ENCODE measurements at places on chromosomes 3 and 15.

GRCh38 chr3:55531321-55531720 lies 44.2 kb upstream of the WNT5A start:
- DNase-seq = no peak

- DNase-seq = no peak
Observed at GRCh38 chr3:101243285-101244211, 76.8 kb downstream of the IMPG2 start.

- no peak for DNase-seq
Observed at GRCh38 chr3:183307749-183308148, 54.7 kb downstream of the B3GNT5 start.

GRCh38 chr3:170083343-170083742 lies 45.5 kb downstream of the GPR160 start:
- no peak for DNase-seq

DNA sequence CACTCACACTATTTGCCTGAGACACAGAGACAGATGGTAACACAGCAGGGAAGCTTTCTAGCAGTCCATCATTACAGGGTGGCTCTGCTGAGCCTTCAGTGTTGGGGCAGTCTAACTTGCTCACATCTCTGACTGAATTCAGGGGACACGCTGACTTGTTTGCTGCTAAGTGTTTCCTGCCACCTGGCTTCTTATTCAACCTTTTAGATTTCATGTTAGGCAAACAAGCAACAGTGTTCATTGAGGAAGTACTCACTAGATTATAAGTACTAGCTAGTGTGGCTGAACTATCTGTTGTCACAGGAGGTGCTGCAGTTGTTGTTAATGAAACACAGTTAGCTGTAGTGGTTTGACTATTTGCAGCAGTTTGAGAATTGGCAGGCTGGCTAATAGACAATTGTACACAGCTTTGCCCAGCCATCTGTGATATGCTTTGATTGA lies 37.3 kb downstream of the USF3 start:
- DNase-seq = no peak

DNA sequence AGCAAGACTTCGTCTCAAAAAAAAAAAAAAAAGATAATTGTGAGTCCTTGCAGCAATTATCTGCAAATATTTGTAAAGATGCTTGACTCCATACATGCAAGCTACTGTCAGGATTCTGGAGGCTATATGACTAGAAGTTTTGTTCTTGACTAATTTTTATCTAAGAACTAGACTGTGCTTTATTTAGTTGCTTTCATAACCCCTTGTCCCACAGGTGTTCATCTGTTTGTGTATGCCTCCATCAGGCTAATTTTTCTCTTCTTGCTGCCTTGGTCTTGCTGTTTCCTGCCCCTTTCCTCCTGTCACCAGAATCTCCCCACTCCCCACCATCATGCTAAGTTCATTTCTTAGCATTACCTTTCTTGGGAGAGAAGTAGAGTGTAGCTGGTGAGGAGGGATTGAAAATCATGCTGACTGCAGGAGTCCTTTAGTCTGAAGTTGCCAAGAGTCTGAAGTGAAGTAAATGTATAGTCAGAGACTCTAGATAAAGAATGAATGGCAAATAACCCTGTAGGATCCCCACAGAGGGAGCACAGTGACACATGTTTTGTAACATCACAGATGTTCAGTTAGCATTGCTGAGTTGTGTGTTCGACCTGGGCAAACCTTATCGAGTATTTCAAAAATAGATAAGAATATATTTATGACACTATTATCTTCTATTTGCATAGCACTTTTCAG lies 12.5 kb downstream of the ST3GAL6 start:
- DNase-seq = no peak

- DNase-seq = no peak
Observed at GRCh38 chr3:184381261-184382224, 1.7 kb downstream of the CHRD start.

DNA sequence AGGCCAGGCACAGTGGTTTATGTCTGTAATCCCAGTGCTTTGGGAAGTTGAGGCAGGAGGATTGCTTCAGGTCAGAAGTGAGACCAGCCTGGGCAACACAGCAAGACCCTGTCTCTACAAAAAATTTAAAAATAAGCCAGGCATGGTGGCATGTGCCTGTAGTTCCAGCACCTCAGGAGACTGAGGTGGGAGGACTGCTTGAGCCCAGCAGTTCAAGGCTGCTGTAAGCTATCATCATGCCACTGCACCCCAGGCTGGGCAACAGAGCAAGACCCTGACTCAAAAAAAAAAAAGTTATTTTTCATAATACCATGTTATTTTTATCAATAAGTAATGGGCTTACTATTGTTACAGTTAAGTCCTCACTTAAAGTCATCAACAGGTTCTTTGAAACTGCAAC lies 59.7 kb downstream of the SETD2 start:
- no peak for DNase-seq

- no peak for DNase-seq
Observed at GRCh38 chr3:138213398-138214085, 26.4 kb downstream of the ARMC8 start.

- DNase-seq = no peak
Observed at GRCh38 chr15:91970142-91970541, 116.6 kb downstream of the SLCO3A1 start.

DNA sequence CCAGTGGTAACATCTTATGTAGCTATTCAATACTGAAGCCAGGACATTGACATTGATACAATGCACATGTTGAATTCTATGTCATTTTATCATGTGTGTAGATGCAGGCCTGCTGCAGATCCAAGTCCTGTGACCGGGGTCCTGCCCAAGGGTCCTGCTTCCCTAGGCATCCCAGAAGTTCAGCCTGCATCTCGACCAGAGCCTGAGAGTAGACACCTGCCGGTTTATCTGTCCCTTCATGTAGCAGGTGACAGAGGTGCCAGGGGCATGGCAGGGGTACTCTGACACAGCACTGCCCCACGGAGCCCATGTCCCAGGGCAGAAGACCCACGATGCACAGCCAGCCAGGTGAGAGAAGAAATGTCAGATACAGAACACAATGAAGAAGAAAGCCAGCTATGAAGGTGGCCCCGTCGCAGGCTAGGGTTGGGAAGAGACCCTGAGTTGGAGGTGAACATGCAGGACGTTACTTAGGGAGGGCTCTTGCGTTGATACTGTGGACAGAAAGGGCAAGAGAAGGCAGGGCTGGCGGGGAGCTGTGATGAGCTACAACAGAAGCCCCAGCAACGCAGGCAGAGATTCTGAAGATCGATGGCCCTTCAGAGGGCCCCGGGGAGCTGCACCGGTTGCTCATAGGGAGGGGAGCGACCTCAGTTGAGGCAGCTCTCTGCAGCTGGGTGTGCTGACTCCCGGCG lies 51.0 kb downstream of the TPRA1 start:
- no peak for DNase-seq

DNA sequence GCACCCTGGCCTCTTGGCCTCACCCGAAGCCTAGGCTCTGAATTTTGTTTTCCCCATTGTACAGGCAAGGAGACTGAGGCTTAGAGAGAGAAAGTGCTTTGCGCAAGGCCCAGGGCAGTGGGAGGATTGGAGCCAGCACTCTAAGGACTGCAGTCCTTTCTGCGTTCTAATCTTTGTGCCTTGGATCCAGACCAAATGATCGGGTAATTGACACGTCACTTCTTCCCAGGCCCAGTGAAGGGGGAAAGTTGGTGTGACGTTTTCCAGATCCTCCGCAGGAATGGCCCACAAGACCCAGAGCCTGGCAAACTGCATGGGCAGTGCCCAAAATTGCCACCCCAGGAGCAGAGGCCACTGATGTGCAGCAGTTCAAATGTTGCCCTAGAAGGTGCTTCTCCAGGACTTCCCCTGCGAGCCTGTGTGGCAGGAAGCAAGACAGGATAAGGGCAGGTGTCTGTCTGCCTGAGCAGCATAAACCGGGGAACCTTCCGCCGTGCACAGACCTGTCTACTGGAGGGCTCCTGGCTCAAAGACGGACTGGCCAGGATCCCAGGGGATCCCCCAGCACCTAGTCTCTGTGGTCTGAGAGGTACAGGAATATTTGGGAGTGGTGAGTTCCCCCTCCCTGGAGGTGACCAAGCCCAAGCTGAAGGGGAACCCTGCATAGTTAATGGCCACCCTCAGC lies 194.5 kb upstream of the TLE3 start:
- no peak for DNase-seq

- no peak for DNase-seq
Observed at GRCh38 chr3:173622166-173622565, 224.6 kb downstream of the NLGN1 start.

DNA sequence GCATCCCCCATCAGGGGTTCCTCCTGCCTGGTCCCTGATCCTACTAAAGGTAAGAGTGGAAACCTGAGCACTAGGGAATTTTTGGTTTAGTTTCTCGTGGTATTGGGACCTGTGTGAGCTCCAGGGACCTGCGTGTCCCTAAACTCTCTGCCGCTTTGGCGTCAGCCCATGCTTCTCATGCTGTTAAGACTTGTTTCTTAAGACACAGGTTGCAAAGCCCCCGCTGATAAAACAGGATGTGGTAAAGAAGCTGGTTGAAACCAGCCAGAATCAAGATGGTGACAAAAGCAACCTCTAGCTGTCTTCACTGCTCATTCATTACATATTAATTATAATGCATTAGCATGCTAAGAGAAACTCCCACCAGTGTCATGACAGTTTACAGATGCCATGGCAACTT lies 64.6 kb downstream of the LYZL4 start:
- no peak for DNase-seq

GRCh38 chr15:70902107-70902506 lies 9.5 kb downstream of the LRRC49 start:
- DNase-seq = peak; percentile 27

DNA sequence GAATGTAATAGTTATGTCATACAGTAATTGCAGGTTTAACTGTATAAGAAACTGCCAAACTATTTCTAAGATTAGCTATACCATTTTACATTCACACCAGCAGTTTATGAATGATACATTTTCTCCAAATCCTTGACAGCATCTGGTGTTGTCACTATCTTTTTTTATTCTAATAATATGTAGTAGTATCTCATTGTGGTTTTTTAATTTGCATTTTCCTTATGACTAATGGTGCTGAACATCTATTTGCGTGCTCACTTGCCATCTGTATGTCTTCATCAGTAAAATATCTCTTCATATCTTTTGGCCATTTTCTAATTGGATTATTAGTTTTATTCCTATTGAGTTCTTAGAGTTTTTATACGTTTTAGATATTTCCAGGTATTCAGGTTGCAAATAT lies 994.0 kb upstream of the SEMA6D start:
- DNase-seq = no peak

GRCh38 chr3:43895573-43895972 lies 204.8 kb downstream of the ABHD5 start:
- DNase-seq = no peak

DNA sequence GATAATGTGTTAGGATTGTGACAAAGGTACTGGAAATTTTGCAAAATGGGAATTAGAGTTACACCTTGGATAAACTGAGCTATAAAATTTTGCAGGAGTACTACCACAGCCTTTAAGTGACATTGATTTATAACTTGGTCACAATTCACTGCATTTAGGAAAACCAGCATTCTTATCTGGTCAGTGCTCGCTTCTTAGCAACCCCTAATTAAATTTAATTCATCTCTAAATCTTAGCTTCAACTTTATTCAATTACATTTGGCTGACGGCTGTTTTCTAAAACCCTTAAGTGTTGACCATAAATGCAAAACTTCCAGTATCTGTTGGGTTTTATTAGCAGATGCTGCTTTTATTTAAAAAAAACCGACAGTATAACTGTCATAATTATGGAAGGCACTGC lies 31.3 kb downstream of the TFRC start:
- no peak for DNase-seq

GRCh38 chr15:48530528-48530927 lies 115.0 kb downstream of the FBN1 start:
- no peak for DNase-seq

DNA sequence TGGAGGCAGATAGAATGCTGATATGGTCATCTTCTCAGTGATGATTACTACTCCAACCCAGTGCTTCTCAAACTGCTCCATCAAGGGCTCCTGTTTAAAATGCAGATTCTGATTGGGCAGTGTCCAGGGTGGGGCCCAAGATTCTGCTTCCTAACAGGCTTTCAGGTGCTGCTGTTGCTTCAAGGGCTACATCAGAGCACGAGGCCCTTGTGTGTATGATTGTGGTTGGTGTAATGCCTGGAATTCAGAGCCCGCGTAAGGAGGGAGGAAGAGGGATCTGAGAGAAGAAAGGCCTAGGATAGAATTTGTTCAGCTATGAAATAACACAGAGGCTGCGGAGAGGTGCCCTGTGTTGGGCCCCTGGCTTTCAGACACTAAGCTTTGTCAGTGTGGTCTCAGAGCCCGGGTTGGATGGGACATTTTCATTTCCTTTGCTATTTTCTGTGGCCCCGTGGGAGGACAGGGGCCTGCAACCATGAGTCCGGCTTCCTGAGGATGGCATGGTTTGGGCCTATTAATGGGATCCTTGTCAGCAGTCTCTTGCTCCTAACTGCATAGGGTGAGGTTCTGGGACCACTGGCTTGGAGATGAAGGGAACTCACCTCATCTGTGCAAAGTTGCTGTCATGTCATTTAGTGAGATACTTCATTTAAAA lies 53.0 kb downstream of the ATP1B3 start:
- no peak for DNase-seq

GRCh38 chr15:34640661-34641060 lies 57.2 kb upstream of the GOLGA8B start:
- no peak for DNase-seq

DNA sequence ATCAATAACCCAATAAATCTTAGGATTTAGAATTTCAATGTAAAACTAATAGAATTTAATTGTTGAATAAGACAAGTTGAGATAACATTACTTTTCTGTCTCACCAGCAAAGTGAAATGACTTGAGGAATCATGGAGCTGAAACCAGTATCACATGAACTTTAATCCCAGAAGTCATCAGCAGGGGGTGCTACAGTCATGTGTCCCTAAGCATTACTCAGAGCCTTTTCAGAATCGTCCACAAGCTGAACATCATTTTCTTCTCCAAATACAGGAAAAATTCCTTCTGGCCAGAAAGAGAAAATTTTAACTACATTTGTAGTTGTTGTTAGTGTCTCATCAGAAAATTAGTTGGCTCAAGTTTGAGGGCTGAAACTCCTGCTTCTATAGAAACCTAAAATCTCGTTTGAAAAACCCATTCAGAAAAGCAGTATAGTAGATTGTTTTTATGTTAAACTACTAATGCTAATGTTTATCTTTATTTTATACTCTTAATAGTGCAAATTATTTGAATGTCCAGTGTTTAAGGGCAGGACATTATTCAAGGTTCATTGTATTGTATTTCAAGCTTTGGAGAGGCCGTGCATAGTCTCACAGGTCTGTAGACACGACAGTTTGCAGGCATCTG lies 384.1 kb downstream of the PLOD2 start:
- peak; percentile 74 for DNase-seq

GRCh38 chr3:3196148-3196861 lies 16.8 kb upstream of the CRBN start:
- peak; percentile 15 for DNase-seq

DNA sequence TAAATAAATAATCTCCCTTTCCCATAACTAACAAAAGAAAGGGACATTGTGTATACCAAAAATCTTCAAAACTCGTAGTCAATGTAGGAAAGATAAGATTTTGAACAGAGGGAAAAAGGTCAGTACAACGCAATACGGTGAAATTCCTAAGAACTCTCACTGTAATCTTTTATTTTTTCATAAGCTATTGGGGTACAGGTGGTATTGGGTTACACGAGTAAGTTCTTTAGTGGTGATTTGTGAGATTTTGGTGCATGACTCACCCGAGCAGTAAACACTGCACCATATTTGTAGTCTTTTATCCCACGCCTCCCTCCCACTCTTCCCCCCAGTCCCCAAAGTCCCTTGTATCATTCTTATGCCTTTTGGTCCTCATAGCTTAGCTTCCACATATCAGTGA lies 718.0 kb downstream of the TBL1XR1 start:
- no peak for DNase-seq

- no peak for DNase-seq
Observed at GRCh38 chr15:47610736-47611135, 106.6 kb upstream of the SEMA6D start.

- DNase-seq = no peak
Observed at GRCh38 chr3:34200576-34200975, 402.1 kb downstream of the PDCD6IP start.

All from NT2/D1 (cell line).